ENCODE measurements at places on chromosomes 11 and 22.

DNA sequence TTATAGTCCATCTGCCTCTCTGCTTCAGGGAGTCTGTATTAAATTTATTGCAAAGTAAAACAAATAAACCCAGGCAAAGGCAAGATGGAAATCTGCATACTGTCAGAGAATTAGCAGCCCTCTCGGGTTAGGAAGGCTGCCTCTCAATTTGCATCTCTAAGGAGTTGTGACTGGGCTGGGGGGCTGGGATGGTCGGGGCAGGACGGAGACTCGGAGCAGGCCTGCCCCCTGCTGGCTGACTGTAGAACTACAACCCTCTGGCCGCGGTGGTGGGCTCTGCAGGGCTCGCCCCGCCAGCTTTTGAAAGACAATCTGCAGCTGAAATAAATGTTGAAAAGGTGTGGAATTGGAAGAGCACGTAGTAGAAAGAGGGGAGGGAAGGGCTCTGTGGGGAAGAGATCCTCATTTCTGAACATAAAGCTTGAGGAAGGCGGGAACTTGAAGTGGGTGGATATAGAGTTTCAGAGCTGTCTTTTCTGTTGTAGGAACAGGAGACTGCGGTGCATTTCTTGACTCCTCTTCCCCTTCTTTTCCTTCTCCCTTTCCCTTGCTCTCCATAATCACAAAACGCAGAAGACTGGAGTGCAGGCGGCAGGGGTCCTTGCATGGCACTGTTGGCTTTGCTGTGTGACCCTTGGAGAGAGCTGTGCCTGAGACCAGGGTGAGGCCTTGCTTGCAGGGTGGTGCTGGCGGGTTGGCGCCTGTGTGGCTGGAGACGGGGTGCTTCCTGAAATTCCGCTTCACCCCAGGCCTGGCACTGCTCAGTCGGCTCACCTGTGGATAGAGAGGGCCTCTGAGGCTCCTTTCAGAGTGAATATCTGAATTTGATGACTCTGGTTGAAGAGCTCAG, 22.6 kb upstream of the PKNOX2 start:
- DNase-seq, result peak; percentile 72

- no peak for DNase-seq
Observed at GRCh38 chr11:63532799-63533475, 3.7 kb upstream of the PLAAT4 start.

GRCh38 chr11:96095884-96096303, 172.0 kb upstream of the MTMR2 start:
- DNase-seq, result no peak

DNA sequence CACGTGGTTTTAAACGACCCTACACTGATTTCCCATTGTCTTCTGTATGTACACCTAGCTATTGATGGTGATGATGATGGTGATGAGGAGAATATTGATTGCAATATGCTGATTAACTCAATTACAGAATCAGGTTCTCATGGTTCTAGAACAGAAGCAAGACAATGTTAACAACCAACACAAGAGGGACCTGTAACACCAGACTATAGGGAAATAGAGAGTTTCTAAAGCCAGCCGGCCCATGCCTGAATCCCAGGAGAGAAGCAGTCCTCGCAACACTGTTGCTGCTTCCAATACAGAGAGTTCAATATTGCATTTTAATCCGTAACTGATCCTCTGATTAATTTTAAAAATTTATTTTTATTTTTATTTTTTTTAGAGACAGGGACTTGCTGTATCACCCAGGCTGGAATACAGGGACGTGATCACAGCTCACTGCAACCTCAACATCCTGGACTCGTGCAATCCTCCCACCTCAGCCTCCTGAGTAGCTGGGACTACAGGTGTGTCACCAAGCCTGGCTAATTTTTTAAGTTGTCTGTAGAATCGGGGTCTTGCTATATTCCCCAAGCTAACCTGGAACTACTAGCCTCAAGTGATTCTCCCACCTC, 22.2 kb upstream of the UBASH3B start:
- DNase-seq, result peak; percentile 83

DNA sequence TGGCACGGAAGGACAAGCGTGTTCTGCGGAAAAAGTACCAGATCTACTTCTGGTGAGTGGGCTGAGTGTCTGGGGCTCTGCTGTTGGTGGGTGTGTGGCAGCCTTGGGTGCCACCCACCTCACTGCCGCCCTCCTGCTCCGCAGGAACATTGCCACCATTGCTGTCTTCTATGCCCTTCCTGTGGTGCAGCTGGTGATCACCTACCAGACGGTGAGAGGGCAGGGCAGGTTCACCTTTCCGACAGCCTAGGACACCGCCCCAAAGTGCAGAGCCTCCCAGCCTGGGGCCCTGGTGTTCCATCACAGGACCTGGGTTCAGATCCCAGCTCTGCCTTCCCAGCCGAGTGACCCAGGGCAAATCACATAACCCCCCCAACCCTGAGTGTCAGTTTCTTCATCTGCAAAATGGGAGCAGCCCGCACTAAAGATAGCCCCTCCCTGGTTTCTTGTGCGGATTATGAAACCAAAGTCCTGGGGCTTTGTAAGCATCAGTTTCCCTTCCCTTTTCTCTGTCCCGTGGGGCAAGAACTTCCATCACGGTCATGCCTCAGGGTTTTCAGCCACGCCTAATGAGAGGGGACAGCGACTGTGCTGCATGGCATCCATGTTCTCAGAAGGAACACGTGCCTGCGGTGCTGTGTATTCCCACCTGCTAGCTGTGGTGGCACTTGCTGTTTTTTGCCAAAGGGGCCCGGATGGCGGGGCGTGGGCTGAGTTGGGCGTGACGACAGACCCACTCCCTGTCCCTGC, 9.8 kb upstream of the TAGLN start:
- no peak for DNase-seq

- no peak for DNase-seq
Observed at GRCh38 chr11:64654958-64655541, 64.0 kb downstream of the SLC22A12 start.

- no peak for DNase-seq
Observed at GRCh38 chr11:120867531-120867930, 156.4 kb upstream of the TBCEL start.

- peak; percentile 29 for DNase-seq
Observed at GRCh38 chr11:108912581-108912980, 247.7 kb downstream of the DDX10 start.

DNA sequence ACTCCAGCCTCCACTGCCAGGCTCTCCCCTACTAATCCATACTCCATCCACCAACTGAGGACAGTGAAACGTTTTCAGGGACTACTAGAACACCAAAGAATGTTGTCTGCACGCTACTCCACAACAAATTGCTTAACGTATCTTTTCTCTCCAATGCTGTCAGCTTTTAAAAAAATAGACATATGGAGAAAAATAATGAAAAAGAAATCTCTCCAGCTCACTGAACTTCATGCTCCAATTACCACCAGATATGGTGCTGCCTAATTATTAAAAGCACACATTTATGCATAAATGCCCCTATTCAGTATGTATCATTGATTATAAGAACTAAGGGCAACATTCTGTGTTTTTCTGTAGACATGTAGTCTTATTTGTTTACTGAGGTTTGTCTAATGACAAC, 672.2 kb upstream of the ANO3 start:
- no peak for DNase-seq

- DNase-seq, result peak; percentile 25
Observed at GRCh38 chr11:75733431-75734107, 15.9 kb downstream of the MOGAT2 start.

DNA sequence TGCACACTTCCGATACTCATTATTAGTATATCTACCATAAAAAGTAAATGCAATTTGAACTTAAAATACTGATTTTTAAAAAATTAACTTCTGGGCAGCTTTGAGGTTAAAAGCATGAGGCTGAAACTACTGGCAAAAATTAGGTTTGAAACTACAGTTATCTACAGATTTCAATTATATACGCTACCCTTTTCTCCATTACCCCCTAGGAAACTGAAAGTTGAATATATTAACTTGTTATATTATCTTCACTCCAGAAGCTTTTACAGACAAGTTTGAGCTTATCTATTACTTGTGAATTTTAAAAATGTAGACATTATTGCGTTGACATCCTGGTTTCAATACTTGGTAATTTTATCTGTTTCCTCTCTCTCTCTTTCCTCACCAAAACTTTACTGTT, 96.7 kb upstream of the DDI1 start:
- no peak for DNase-seq

- no peak for DNase-seq
Observed at GRCh38 chr22:37277384-37277783, 4.9 kb upstream of the CYTH4 start.

DNA sequence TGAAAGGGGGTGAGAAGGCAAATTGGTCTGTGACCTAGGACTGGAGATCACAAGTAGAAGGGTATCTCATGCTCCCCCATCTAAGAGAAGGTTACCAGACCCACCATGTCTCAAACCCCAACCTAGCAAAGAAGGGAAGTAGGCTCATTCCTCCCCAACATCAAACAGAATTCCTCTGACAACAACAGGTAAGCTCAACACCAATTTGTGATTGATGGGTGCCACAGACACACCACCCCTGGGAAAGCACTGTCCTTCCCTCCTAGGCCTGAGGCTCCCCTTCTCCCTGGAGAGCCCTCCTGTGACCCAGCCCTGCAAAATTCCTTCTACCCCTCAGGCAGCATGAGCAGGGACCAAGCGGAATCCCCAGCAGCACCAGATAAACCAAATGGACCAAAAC, 154.3 kb downstream of the BUD13 start:
- DNase-seq, result no peak

GRCh38 chr11:125404811-125405790, 91.0 kb downstream of the FEZ1 start:
- DNase-seq, result peak; percentile 85

DNA sequence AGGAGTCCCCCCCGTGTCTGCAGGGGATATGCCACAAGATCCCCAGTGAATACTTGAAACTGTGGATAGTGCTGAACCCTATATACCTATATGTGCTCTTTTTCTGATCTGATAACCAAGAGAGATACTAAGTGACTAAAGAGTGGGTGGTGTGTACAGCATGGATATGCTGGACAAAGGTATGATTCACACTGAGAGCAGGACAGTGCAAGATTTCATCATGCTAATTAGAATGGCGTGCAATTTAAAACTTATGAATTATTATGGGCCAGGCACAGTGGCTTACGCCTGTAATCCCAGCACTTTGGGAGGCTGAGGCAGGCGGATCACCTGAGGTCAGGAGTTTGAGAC, 90.2 kb upstream of the ALKBH3 start:
- peak; percentile 29 for DNase-seq

GRCh38 chr22:45582236-45582954, 79.7 kb downstream of the FBLN1 start:
- no peak for DNase-seq

DNA sequence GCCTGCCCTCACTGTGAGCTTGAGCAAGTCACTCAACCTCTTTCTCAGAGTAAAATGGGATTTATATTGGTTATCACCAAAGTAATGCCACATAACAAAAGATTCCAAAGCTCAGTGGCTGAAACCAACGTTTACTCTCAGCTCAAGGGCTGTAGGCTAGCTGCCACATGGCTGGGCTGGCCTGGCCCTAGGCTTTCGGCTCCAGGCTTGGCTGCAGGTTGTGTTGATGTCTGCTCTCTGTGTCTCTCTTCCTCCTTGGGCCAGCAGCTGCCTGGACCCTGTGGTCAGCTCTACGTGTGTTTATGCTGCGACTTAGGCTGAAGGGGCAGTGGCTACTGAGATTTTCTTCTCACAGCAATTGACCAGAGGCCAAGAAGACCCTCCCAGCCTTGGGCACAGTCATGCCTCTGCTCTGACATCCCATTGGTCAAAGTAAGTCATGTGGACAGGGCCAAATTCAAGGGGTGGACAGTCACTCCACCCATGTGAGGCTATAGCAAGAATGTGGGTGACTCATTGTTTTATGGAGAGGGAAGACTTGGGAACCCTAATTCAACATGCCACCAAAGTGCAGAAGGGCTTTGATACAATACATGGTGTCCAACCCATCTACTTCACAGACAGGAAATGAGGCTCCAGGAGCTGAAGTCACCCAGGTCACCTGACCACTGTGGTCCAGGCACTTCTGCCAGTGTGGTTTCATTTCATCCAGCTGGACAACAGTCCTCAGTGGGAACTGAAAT, 90.6 kb downstream of the TSPAN18 start:
- DNase-seq, result no peak

- DNase-seq, result no peak
Observed at GRCh38 chr11:69035946-69036340, 12.8 kb upstream of the TPCN2 start.

- no peak for DNase-seq
Observed at GRCh38 chr22:20296598-20296997, 23.3 kb downstream of the DGCR6L start.

GRCh38 chr22:42396621-42397331, 35.4 kb downstream of the NFAM1 start:
- DNase-seq, result no peak

DNA sequence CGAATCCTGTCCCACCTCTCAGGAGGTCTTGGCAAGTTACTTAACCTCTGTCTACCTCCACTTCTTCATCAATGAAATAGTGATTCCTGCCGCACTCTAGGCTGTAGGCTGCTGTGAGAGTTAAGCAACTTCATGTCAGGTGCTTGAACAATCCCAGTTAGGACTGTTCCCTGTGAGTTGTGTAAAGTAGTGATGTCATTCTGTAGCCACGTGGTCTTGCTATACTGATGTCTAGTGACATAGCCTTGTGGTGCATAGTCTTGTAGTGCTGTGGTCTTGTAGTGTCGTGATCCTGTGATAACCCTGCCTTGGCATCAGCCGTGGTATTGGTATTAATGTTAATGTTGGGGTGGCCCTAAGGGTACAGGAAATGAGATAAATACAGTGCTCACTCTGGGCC, 30.3 kb upstream of the PRR5 start:
- peak; percentile 57 for DNase-seq

DNA sequence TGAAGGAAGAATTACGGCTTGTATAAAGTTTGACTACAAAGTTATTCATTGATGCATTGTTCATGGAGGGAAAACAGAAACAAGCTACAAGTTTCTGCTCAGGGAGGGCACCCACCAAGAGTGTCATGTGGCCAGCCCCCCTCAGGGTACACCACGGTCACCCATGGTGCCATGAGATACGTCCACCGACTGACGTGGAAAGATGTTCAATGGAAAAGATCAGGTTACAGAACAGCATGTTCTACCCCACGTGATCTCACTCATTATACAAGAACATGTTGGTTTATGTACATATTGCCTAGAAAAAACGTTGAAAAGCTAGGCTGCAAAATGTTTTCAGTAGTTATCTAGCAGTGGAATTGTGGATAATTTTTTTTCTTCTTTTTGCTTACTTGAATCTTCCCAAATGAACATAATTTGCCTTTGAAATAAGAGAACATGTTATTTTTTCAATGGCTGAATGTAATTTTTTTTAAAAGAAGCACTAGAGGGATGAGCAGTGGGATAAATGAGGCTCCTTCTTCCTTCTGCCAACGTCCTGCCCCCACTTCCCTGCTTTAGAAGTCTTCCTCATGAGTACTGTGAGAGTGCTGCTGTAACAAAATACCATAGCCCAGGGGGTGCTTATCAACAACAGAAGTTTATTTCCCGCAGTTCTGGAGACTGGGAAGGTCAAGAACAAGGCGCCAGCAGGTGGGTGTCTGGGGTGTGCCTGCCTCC, 22.5 kb downstream of the RCN1 start:
- DNase-seq, result no peak

- DNase-seq, result peak; percentile 75
Observed at GRCh38 chr11:110908401-110909105, 196.3 kb upstream of the ARHGAP20 start.

Data from adipocyte (in vitro differentiated cells).